ENCODE measurements at places on chromosomes 6 and 20.

GRCh38 chr6:47106216-47106615, 64.1 kb upstream of the ADGRF1 start:
- no peak for DNase-seq

- no peak for DNase-seq
These were observed 13.1 kb downstream of the TNXB start for GRCh38 chr6:32096087-32096393.

- no peak for DNase-seq
These were observed 17.7 kb downstream of the RIPOR3 start for GRCh38 chr20:50673466-50674137.

DNA sequence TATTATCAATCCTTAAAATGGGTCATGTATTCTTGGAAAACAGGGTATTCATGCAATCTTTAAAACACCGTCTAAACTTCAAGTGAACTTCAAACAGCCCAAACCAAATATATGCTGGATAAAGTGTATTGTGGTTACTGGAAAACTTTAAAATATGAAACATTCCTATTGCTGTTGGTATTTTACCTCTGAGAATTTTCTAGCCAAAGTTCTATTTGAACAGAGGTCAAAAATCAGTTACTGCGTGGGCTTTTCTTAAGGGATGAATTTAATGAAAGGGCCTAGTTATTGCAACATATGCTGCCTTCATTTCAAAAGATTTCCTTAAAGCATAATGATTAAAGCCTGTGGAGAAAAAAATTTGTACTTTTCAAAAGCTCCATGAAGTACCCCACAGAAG, 436.0 kb downstream of the PLCB1 start:
- DNase-seq: no peak

DNA sequence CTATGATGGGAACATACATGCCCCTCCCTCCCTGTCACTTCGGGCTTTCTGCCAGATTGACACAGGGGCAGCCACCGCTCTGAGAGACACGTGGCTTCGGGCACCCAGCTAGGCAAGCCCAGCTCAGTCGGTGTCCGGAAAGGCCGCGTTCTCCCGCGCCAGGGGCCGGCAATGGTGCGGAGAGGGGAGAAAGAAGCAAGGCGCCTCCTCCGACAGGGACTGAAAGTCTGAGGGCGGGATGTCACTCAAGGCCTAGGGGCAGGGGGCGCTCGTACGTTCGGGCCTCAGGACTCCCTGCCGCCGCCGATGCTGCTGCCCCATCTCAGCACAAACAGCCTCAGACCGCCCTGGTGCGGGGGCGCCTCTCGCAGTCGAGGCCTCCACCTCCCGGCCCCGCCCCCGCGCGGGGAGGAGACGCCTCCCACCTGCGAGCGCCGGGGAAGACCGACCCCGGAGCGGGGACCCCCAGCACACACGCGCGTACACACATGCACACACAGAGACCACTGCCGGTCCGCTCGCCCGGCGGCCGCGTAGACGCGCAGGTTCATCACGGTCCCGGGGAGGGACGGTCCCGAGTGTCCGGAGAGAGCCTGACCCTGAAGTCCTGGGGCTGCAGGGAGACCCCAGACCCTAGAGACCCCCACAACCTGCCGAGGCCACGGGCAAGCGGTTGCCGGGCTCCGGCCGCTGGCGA, 1.9 kb downstream of the GRM4 start:
- no peak for DNase-seq

DNA sequence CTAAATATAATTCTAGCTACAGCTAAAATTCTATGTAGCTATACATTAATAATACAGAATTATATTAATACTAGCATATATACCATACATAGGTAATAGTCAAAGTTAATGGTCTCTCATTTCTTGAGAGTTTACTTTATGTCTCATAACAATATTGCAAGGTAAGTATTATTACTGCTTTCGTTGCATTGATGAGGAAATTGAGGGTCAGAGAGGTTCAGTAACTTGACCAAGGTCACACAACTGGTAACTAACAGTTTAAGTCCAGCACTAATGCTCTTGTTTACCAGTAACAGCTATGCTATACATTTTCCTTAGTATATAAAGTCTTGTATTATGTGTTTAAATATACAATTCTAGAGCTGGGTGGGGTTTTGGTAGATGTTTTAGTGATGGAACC, 67.6 kb downstream of the AFG1L start:
- DNase-seq: no peak

DNA sequence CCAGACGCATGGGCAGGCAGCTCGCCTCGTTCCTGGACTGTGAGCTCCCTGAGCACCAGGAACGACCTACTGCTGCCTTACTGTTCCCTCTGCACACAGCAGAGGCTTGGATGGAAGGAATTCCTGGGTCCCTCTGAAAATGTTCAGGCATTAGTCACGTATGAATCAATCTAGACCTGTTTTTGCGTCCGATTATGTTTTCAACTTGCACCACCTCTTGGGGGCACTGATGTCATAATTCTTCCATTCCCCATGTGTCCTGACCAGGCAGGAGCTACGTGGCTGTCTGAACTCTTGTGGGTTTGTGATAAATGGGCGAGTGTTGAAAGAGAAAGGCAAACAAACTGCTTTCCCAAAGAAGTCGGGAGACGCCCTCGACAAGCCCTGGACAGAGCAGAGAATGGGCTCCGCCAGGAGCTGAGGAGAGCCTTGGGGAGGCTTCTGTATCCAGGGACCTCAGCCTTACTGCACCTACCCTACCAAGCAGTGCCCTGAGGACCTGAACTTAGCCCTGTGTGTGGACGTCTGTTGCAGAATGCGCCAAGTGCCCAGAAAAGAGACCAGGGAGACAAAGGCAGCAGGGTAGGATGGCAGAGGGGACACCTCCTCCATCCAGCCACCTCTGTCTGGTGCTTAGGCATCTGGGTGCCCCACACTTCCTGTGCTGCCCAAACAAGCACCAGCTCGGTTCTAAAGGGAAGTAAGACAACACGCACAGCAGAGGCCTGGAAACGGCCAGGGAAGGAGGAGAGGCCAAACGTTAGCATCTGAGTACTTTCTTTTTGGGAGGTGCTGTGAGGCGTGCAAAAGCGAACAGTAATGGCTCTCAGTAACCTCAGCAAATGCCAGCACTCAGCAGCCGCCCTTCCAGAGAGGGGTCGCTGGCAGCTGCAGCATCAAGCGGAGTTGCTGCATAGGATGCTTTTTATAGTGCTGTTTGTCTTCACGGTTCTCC, 124.2 kb downstream of the LY86 start:
- DNase-seq: peak; percentile 31

DNA sequence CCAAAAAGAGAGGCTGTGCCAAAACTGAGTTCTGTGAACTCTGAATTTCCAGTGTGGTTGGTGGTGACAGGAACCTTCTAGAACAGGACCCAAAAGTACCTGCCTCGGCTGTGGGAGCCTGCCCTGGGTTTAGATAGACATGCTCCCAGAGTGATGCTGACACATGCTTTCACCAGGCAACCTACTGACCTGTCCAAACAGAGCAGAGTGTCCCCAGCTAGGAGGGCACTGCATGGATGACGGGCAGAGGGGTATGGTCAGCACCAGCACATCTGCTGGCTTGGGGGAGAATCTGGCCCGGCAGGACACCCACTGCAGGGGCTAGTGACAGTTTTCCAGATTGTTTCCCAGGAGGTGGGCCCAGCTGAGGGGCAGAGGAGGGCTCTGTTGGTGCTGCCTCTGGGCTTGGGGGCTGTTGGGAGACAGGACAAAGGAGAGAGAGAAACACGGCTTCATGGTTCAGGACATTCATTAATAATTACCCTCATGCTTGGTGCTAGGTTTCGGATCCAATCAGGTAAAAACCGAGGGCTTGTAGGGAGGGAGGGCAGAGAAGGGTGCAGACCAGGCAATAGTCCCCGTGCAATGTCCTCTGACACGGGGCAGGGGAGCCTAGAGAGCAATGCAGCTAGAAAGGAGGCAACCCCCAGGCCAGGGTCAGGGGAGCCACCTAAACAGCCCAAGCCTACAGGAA, 15.0 kb downstream of the KCNK5 start:
- DNase-seq: no peak

DNA sequence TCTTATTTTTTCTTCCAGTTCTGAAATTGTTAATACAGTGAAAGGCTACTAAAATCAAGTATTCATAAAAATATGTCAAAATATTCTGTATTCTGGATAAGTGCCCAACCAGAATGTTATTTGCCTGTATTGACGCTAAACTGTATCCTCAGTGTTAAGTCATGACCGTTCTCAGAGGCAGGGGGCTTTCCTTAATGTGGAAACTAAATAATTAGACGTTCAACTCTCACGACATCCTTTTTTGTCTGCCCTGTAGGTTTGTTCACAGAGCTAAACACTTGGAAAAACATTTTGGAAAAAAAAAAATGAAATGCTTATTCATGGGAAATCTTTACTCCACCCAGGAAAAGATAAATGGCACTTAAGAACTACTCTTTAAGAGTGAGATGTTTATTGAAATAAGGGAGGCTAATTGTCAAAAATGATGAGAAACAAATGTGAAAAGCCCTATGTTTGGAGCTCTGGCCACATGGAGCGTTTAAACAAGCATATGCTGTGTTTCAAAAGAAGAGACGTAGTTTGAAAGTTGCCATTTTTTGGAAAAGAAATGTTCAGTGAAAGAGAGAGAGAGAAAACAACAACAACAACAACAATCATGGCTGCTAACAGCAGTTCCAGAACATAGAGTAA, 453.1 kb upstream of the MARCKS start:
- no peak for DNase-seq

DNA sequence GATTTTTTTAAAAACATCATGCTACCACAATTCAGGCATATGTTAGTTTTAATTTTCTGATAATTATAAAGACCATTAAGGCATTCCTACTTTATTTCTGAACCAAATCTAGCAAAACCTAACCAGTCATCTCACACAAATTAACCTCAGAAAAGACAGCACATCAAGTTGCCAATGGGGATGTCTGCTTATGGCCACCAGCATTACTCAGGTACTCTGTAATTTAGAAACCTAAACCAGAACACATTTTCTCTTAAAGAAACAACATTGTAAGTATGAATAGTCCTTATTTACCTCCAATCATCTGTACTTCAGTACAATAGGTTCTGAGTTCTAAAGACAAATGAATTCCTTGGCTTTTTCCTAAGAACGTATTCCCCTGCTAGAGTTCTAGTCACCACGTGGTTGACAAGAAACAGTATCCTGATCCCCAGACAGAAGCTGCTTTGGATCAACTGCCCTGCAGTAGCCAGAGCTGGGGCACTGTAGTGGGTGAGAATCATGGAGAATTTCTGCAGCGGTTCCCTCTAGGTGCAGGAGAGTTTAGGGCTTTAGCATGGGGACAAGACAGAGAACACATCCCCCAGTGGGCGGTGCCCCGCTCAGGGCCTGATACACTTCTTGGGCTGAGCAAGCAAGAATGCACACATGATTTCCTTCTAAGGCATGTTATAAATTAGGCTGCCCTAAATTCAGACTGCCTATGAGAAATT, 15.4 kb downstream of the GCLC start:
- no peak for DNase-seq

DNA sequence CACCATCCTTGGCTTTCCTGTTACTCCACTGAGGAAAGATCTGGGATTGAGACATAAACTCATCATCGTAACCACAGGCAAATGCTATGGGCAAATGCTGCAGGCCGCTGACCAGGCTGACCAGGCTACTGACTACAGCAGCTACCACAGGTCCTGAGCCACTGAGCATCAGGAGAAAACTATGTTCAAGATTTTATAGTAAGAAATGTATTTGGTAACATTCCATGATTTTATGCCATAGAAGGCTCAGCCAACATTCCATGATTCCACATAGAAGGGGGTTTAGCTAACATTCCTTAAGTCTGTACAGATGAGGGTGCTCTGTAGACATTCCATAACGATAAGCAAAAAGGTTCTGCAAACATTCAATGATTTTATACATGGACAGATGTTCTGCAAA, 16.1 kb upstream of the B4GALT5 start:
- DNase-seq: peak; percentile 11

DNA sequence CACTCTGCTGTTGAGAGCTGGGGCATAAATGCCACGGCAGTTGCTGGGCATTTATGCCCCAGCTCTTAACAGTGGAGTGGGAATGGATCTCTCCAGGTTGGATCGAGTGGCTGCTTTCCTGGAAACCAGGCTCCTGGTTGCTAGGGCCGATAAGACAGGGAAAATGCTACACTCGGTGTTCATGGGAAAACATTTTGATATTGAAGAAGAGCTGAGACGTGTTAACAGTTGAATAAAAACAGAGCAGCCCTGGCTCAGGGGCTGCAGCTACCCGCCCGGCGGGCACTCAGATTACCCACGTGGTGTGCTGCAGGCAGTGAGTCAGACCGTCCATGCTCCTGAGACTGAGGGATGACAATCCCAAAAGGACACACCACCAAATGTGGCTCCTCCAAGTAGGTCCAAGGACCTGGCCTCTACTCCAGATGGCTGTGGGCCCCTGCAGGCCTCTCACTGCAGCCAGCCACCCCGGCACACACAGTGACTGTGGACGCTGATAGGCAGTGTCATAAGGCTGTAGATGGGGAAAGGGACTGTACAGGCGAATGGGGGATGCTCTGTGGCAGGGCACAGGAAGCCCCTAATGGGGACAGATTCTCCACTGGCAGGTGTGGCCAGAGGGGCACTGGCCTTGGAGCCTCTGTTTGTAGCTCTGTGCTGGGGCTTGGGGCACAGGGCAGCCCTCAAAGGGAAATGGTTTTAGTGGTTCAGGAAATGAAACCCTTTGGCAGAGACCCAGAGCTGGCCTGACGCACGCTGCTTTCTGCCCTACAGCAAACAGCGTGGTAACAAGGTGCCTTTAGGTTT, 237.8 kb downstream of the LY86 start:
- no peak for DNase-seq

- no peak for DNase-seq
These were observed 190.1 kb upstream of the VGLL2 start for GRCh38 chr6:117075218-117075617.

- DNase-seq: no peak
These were observed 26.4 kb downstream of the PNPLA1 start for GRCh38 chr6:36296240-36296639.

Data from non-pigmented ciliary epithelial cell (primary cell).